ENCODE measurements at places on chromosomes 4 and X.

- no peak for DNase-seq
These were observed 85.8 kb upstream of the RPS6KA3 start for GRCh38 chrX:20352504-20352903.

DNA sequence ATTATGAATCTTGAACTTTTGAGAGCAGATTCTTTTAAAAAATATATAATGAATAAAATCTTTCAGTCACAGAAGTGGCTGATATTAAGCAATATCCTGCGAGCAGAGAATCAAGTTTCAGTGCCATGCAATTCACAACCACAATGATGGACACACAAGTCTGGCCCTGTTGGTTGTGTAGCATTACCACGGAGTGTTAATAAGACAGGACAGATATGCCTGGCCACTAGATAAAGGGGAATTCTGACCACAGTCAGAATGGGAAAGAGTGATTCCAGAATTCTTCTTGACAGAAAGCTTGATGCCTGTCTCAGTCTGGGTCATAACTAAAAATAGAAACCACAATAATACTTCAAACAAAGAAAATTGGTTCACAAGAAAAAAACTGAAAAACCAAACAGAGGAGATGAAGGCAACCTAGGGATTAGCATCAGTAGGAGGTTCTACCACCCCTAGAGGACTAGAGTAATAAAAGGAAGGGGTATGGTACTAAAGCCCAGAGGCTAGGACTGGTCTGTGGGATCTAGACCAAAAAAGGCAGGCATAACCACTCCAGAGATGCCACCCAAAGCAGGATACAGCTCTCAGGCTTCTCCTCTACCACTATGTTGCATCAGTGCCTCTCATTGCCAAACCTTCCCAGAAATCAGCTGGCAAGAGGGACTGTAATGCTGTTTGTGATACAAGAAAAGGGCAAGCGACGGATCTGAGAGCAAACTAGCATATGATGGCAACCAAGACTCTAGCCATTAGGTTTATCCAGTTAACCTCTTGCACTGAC is 59.0 kb downstream of the RNF150 start:
- DNase-seq, result no peak

GRCh38 chr4:72365016-72365415 is 204.0 kb downstream of the ADAMTS3 start:
- no peak for DNase-seq

DNA sequence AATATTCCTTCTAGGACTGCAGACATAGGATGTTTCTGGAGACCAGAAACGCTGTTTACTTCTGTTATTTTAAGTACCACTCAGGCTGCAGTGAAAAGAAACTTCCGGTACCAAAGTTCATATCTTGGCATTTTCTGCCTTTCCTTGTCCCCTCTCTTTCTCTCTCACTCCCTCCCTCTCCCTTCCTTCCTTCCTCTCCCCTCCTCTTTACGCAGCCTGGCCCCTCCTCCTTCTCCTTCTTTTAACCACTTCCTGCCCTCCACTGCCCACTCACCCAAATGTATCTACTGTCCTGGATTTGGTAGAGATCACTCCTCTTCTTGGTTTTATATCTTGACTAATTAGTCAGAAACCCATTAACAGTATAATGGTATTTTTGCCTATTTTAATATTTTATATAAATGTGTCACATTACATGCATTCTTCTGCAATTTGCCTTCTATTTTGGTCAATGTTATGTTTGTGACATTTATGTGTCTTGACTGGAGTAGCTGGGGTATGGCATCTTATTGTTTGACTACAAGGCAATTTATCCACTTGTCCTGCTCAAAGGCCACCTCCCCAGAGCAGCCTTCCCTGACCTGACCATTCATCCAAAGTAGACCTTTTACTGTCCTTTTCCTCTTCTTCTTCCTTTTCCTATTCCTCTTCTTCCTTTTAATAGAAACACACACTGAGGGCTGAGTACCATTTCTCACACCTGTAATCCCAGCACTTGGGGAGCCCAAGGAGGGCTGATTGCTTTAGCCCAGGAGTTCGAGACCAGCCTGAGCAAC is 56.9 kb downstream of the BCOR start:
- no peak for DNase-seq

- DNase-seq, result no peak
These were observed 2.5 kb downstream of the ARSJ start for GRCh38 chr4:113976741-113977525.

- DNase-seq, result no peak
These were observed 54.8 kb downstream of the C4orf51 start for GRCh38 chr4:145734576-145735346.

GRCh38 chr4:166312166-166312565 is 439.1 kb downstream of the TLL1 start:
- DNase-seq, result no peak

GRCh38 chrX:27890611-27891010 is 82.8 kb downstream of the MAGEB10 start:
- no peak for DNase-seq

- DNase-seq, result peak; percentile 64
These were observed 12.1 kb upstream of the DCTD start for GRCh38 chr4:182929296-182929695.

DNA sequence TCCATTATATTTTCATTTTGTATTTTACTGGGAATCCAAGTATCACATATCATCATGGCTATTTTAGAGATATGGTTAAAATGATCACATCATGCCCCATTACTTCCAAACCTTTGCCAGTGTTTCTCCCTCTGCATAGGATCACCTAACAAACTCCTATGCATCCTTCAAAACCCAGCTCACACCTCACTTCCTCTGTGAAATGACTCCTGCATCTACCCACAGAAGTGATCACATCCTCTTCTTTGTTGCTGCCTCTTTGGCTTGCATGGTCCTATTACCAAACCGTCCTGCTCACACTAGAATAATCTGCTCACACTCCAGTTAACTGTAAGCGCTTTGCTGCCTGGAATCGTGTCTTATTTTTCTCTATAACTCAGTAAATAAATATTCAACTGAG is 74.7 kb upstream of the C4orf50 start:
- no peak for DNase-seq

- DNase-seq, result no peak
These were observed 222.3 kb upstream of the AGTR2 start for GRCh38 chrX:115948018-115948923.

DNA sequence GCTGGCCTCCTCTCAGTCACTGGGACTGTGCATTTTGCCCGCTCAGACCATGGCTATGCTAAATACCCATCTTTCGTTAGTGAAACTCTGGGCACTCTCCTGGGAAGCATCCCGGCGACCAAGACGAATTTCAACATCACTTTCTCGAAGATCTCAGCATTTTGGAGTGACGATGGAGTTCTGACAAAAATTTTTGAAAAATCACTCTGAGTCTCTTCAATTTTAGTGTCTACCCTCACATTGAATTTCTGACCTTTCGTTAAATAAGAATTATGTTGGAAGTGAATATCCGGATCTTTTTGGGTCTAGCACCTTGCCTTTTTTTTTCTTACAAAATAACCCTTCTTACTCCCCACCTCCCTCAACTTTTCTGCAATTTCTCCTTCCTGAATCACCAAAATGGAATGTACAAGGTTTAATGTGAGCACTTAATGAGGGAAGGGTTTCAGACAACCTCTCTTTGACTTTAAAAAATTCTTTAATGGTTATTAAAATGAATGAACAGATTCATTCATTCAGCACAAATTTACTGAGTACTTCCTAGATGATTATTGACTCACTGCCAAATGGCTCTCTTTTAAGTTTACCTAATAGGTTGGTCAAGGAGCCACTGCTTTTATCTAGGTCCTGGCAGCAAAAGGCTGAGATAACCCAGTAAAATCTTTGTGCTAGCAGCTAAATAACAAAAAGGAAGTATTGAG is 746 bp upstream of the AADAT start:
- no peak for DNase-seq

DNA sequence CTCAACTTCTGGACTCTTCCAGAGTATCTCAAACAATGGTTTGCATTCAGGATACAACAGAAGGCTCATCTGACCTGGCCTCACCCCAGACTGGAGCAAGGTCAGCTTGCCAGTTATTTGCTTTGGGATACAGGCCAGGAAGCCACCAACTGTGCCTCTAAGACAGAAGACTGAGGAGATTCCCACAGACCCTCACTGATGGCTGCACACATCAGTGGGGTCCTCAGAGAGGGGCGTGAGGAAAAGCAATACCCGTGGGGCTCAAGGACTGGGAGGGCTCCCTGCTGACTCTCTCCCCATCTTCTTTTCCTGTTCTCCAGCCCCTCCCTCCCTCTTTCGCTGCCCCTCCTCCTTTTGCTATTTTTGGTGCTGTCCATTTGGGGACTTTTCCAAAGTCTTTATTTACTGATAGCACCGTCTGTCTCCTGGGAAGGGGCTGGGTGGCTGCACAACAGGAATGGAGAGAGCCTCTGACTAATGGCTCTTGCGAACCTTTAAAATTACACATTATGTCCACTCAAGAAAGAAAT is 23.2 kb downstream of the RELL1 start:
- no peak for DNase-seq

GRCh38 chr4:71209161-71209560 is 129.7 kb upstream of the SLC4A4 start:
- DNase-seq, result no peak

DNA sequence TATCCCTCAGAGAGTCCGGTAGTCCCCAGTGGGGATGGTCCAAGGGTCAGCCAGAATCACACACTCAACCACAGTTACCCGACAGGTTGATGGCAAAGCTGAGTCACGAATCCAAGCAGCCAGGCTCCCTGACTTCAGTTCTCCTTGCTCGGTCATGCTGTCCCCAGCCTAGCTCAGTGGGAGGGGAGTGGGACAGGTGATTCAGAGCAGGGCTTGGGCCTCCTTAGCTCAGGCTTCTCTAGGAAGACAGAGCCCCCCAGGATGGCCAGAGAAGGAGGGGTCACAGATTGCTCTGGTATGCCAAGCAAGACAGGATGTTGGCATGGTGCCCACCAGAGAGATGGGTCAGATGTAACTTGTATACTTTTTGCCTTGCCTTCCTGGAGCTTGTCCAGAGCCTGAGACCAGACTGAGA is 66.5 kb downstream of the EFNB1 start:
- DNase-seq, result no peak

DNA sequence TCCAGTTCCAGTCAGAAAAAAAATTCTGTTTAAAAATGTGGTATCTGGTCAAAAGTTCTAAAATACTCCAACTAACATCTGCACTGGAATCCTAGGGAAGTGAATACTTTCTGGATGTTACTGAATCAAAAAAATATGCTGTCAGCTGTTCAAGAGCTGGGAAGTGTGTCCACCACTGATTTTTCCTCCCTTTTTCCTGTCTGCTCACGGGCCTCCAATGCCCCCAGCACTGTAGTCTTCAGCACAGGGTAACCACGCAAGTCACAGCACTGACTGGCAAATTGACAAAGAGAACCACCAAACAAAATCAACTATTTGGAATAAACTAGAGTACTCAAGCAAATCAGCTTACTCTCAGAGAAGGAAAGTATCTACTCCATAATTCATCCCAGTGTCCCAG is 9.9 kb downstream of the VEGFC start:
- no peak for DNase-seq

GRCh38 chr4:185508181-185508580 is 27.1 kb downstream of the PDLIM3 start:
- no peak for DNase-seq

GRCh38 chr4:143700046-143700415 is 444 bp downstream of the FREM3 start:
- DNase-seq, result no peak

DNA sequence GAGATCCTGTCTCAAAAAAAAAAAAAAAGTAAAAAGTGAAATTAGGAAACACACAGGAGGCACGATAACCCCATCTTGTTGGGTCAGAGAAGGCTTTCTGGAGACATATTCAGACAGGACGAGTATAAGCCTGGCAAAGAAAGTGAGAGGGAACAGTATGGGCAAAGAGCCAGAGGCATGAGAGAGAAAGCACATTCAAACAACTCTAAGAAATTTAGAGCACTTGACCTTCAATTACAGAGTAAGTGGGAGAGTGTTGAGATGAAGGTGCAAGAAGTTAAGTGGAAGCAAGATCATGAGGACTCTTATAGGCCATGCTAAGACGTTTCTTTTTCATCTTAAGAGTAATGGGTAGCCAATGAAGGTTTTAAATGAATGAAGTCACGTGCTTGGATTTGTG is 70.4 kb downstream of the ELOVL6 start:
- no peak for DNase-seq

GRCh38 chr4:123505095-123506010 is 108.8 kb downstream of the SPRY1 start:
- peak; percentile 59 for DNase-seq

GRCh38 chrX:8075636-8076035 is 95.4 kb downstream of the VCX2 start:
- DNase-seq, result no peak

DNA sequence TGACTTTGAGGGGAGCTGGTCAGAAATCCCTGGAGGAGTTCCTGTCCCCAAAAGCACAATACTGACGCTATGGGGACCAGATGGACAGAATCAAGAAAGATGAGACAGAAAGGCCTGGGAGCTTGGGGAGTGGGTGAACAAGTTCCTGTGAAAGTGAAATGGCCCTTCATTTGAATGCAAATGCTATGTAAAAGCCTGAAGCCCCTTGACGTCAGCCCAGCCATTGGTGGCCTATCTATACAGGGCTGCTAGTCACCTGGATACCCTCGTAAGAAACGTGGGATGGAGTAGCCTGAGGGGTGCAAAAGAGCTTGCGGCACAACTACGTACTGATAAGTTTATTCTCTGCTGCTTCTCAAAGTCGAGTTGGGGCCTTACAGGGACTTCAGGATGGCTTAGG is at the start of gene CDX4:
Gene CDX4 (plus strand): TSS at position 223 of the 400 bp plus-strand sequence. CDS start 201 bp downstream, outside the sequence.
- no peak for DNase-seq

- no peak for DNase-seq
These were observed 91.3 kb downstream of the SHISA3 start for GRCh38 chr4:42488554-42488953.
